H4 (cell line): ENCODE measurements at places on chromosomes 1 and 21. TPM values are rescaled to one million over a fixed set of nuclear protein-coding genes. Genes with fewer than 3 reads are reported as not detected.

DNA sequence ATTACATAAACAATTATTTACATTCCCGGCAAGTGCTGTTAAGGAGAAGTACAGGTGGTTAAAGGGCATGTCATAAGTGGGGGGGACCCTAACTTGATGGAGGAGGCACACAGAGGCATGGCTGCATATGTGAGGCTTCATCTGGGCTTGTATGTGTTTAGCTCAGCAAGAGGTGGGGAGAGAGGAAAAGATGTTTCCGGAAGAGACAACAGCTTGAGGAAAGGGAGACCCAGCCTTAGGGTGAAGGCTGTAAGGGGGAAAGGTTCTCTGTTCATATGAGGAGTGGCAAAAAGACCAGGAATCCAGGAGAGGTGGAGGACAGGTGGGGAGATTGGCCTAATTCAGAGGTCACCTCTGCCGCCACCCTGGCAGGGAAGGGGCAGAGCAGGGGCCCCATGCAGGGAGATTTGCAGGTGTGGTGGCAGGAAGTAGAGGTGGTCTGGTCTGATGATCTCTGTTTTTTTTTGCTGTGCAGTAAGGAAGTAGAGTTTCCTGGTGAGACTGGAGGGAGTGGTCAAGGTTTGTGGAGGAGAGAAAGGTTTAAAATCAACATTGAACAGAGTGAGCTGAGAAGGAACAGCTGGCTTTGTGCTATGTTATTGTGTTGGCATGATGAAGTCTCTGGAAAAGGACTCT, 9.0 kb downstream of the TRAF5 start:
- DNase-seq = no peak

GRCh38 chr1:193213998-193214397, 27.6 kb upstream of the B3GALT2 start:
- DNase-seq = no peak

- no peak for DNase-seq
These were observed 90.5 kb downstream of the LAMC2 start for GRCh38 chr1:183276386-183277080.

DNA sequence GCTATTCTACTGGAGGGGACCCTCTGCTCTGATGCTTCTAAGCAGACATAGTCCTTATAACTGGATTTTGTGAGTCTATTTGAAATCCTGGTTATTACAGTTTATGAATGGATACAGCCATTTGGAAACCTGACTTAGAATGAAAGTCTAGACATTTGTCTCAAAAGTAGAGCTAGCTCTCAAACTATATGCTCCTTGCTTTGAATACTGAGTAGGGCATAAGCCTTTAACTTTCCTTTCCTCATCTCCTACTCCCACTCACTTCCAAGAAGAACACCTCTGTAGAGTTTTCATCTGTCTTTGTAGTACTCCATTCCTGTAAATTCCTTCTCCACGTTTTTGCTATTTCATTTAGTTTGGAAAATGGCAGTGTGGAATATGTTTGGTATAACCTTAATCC, 9.0 kb upstream of the ARID1A start:
- DNase-seq = no peak

DNA sequence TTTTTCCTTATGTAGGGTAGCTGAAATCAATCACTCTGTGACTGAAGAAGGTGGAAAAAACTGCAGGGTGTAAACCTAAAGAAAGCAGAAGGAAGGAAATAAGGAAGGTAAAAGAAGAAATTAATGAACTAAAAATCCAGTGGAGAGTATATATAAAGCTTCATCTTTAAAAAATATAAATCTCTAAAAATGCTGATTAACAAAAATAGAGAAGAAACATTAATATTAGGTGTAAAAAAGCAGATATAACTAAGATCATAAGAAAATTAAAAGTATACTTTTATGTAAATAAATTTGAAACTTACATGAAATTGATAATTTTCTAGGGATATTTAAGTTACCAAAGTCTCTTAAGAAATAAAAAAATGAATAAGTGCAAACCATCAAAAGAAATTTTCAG, 159.8 kb downstream of the GALNT2 start:
- DNase-seq = no peak

GRCh38 chr21:46183910-46184624, at the start of gene SPATC1L:
Gene SPATC1L, minus strand, starts transcription at chr21:46184459. Its CDS starts 1,643 bp downstream, at chr21:46182816.
- DNase-seq = no peak

- DNase-seq = no peak
These were observed 16.8 kb downstream of the UBE2G2 start for GRCh38 chr21:44784810-44785209.

- DNase-seq = peak; percentile 49
These were observed 14.9 kb upstream of the PAQR7 start for GRCh38 chr1:25890239-25891034.

- DNase-seq = no peak
These were observed 72.5 kb upstream of the RAB3GAP2 start for GRCh38 chr1:220344745-220345144.

DNA sequence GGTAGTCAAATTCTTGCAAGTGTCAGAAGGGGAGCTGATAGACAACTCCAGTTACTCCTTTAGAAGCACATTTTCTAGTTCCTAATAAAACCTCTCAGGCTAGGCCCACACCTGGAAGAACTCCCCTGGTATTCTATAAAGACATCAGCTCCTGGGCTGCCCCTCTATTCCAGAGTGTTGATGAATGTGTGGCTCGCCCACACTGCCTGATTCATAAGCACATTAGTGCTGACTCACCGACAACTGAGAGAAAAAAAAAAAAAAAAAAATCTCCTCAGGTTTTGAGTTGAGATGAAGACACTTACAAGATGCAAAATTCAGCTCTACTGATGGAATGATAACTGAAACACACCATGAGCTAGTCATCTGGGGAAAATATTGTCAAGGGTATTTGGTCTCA, 188.1 kb downstream of the TNR start:
- DNase-seq = peak; percentile 11

DNA sequence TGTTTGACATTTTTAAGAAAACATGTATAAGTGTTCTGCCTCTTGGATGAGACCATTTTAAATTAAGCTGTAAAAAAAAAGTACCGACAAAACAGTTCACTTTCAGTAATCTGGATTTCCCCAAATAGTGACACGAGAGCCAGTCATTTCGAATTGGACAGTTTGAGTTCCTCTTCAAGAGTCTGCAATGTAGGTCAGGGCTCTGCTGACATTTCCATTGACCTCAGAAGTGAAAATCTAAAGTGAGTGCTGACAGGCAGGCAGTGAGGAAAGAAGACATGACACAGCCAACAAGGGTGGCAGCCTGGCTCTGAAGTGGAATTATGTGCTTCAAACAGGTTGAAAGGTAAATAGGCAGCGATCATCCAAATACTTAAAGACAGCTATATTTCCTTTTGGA, at the start of gene IL23R:
TSS of gene IL23R (plus strand) at position 259 of the 400 bp plus-strand sequence. CDS start 1,667 bp downstream, outside the sequence.
- DNase-seq = no peak

DNA sequence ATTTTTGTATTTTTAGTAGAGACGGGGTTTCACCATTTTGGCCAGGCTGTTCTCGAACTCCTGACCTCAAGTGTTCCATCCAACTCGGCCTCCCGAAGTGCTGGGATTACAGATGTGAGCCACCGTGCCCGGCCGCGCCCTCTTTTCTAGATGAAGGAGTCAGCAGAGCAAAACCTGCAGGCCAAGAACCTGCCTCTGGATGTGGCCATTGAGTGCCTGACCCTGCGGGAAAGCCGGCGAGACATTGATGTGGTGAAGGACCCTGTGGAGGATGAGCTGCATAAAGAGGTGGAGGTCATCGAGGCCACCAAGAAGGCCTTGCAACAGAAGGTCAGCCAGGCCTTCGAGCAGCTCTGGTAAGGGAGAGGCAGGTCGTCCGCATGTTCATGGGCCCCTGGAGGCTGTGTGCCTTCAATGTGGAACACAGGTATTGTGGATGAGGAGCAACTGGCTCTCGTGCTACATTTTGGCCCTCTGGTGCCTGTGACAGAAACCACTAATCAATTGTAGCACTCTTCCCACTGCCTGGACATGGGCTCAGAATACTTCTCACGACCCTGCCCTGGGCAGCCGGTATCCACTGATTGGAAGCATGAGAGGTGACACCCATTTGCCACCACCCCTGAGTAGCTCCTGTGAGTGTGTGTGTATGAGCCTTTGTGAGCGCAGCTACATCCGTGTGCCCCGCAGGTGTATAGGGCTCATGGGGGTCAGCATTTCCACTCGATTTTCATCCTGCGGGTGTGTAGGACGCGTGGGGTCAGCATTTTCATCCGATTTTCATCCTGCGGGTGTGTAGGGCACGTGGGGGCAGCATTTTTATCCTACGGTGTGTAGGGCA, 2.0 kb downstream of the TEKT2 start:
- DNase-seq = no peak

- DNase-seq = peak; percentile 34
These were observed 3.2 kb upstream of the OR2AK2 start for GRCh38 chr1:247961791-247962190.

DNA sequence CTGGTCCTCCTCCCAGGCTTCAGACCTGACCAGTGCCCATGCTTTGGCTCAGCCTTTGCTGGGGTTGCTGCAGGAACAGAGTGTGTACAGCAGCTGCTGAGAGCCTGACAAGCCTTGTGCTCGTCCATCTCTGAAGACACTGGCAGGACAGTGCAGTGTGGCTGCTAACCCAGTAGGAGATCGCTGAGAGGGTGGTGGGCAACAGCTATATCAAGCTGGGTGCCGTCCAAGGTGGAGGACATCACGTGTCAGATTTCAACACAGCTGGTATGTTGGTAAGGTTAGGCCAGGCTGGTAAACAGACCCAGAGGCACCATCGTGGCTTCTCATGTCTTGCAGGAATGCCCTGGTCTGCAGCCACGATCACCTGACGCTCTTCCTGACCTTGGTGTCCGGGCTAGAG, 17.9 kb upstream of the SLC25A34 start:
- no peak for DNase-seq

GRCh38 chr1:25009671-25010262, 79.7 kb upstream of the RUNX3 start:
- DNase-seq = no peak

GRCh38 chr1:84350104-84350503, 48.2 kb upstream of the DNASE2B start:
- no peak for DNase-seq

GRCh38 chr1:235784950-235785349, 81.8 kb downstream of the LYST start:
- no peak for DNase-seq

GRCh38 chr1:37410105-37410504, 64.3 kb upstream of the ZC3H12A start:
- DNase-seq = no peak

DNA sequence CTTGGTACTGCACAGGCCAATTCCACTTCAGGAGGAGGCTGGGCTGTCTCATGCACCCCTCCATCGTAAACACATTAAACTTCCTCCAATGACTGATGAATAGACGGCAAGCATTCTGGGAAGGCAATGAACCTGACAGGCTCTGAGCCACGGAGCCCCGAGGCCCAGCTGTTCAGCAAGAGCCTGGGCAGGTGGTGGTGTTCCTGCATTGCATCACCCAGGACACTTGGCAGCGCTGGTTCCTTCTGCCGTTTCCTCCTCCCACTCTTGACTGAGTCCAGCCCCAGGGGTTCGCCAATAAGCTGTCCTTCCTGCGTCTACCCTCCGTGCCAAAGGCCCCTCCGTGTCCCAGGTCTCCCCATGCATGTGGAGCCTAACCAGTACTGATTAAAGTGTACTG, 109.8 kb downstream of the JAK1 start:
- peak; percentile 20 for DNase-seq

The PIGK gene
- total RNA-seq = 45.9 and 62.9 TPM in 2 replicates

The RNF2 gene
- 12.8 and 18.5 TPM in 2 replicates for total RNA-seq

The TSSK3 gene
- total RNA-seq = 0.08 and 0.90 TPM in 2 replicates

The SHISAL2A gene
- not detected in 2 replicates for total RNA-seq

The KCNT2 gene
- 0.18 and 0.56 TPM in 2 replicates for total RNA-seq

The GFI1 gene
- 0.17 and 0.80 TPM in 2 replicates for total RNA-seq

The TRIM46 gene
- 0.37 and 1.1 TPM in 2 replicates for total RNA-seq

The CCDC17 gene
- total RNA-seq = 0.27 TPM in 1 of 2 replicates, not detected in the other

The C1orf159 gene
- 11.8 and 16.4 TPM in 2 replicates for total RNA-seq

The TFF1 gene
- not detected in 2 replicates for total RNA-seq

The AVPR1B gene
- total RNA-seq = not detected in 2 replicates

The C1QB gene
- not detected in 2 replicates for total RNA-seq

The ATP6V1G3 gene
- not detected in 2 replicates for total RNA-seq

The ELAVL4 gene
- 0.04 and 0.17 TPM in 2 replicates for total RNA-seq

The EPHA2 gene
- total RNA-seq = 10.1 and 14.2 TPM in 2 replicates
